Fibroblast of skin of left quadriceps (primary cell): ENCODE measurements at places on chromosomes 16 and 17.

DNA sequence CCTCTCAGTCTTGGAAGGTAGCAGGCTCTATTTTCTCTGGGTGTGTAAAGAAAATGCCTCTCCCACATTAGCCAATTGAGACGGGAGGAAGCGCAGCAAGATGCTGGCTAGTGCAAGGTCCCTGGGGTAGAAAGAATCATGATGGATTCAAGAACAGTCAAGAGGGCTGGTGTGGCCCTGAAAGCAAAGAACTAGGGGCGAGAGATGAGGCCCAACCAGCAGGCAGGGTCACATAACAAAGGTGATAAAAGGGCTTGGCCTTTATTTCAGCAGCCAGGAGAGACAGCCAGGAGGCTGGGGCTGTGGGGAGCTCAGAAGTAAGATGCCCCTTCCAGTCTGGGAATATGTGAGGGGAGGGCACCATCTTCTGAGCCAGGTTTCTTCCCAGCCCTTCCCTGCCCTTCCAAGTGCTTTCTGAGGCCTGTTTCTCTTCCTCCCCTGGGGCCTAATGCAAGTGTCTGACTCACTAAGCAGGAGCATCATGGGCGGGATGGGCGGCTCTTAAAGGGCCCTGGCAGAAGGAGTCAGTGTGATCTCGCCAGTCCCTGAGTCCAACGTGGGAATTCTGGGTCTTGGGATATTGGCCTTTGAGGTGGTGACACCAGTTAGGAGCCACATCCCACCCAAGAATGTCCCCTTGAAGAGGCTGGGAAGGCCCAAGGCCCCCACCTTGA, 3.9 kb upstream of the NLRC5 start:
- DNase-seq = peak; percentile 76

GRCh38 chr17:15291674-15292361, 26.7 kb upstream of the PMP22 start:
- no peak for DNase-seq

- no peak for DNase-seq
Observed at GRCh38 chr17:47413872-47414271, 90.1 kb downstream of the EFCAB13 start.

DNA sequence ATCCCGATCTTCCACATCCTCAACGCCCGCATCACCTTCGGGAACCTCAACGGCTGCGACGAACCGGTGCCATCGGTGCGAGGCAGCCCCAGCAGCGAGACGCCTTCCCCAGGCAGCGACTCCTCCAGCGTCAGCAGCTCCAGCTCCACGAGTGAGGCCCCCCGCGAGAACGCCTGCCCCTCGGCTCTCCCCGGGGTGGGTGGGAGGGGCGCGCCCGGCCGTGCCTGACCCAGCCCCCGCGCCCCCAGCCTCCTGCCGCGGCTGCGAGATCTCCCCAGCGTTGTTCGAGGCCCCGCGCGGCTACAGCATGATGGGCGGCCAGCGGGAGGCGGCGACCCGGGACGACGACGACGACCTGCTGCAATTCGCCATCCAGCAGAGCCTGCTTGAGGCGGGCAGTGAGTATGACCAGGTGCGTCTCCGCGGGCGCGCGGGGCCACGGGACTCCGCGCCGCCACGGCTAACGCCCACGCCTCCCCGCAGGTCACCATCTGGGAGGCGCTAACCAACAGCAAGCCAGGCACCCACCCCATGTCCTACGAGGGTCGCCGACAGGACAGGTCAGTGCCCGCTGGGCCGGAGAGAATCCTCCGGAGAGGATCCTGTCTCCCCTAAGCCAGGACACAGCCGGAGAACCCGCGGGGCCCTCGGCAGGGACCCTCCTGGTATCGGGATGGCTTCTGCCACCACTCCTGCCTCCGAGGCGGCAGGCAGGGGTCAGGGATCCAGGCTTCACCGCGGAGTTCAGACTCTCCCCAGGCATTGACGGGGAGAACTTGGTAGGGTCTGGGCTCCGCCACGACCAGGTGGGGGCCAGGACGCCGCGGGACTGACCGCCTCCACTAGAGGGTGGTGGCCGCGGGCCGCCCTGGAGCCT, 10.1 kb downstream of the CORO6 start:
- DNase-seq = no peak

DNA sequence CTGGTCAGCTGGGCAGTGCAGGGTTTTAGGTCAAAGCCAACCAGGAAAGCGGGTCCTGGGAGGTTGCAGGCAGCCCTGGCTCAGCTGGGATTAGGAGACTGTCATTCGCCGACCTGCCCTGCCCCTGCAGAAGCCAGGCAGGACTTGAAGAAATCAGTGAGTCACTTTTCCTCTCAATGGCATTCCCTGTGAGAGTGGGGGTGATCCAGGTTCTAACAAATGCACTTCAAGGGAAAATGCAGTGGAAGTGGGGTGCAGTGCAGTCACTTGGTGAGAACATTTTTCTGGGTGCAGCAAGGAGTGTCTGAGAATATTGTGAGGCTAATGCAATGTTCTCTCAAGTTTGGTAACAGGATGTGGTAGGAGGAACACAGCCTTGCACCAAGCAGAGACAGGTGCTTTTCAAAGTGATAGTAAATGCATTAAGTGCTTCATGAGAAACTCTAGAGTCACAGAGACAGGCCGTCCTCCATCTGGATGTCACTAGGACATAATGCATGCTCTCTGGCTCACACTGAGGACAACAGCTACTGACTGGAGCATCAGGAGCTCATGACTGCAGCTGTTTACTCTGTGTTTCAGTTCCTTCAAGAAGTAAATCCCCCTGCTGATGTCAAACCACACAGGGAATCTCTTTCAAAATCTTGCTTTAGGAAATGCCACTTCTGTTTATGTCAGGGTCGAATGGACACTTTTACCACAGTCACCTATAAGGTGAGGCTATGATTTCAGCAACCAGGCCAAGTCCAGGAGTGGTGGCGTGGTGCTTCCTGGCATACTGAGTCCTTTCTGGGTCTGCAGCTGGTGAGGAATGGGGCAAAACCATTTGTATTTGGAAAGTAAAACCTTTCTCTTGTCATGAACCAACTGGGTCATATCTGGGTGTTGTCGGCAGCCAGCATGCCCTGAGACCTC, 16.7 kb downstream of the CDK5R1 start:
- no peak for DNase-seq

GRCh38 chr17:80709090-80709695, 164.6 kb downstream of the RPTOR start:
- DNase-seq = no peak

DNA sequence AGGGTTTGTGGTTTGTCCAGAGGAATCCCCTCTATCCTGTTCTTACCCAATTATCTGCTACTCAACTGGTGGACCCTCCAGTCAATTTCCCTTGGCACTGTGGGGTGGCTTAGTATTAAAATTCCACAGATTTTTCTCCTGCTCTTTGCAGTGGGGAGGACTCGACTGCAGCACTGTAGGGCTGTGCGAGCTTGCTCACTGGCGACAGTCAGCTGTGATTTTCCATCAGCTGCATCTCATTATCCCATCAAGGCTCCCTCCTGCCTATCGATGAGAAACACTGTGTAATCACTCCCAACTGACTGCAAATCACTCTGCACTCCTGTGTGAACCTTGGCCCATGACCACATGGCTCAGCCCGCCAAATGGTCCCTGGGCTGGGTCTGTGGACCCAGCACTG, 90.5 kb upstream of the MAF start:
- peak; percentile 13 for DNase-seq

DNA sequence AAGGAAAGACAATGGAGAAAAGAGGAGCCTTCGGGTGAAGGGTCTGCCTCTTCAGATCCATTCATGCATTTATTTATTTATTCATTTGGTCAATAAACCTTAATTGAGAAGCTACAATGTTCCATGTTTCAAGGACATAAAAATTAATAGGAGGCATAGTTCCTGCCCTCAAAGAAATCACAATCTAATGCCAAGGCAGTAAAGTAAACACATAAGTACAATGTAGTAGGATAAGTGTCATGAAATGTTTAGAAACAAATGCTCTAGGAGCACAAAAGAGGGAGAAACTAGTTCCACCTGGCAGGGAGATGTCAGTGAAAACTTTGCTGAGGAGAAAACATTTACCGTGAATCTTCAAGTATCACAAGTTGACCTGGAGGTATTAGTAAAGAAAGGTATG, 103.5 kb upstream of the NOG start:
- DNase-seq = no peak

GRCh38 chr17:75891022-75891604, 5.6 kb downstream of the TRIM65 start:
- DNase-seq = no peak

GRCh38 chr16:30121741-30122571, 1.1 kb downstream of the MAPK3 start:
- DNase-seq = no peak

- no peak for DNase-seq
Observed at GRCh38 chr17:74427763-74428153, 4.1 kb upstream of the GPRC5C start.

- DNase-seq = no peak
Observed at GRCh38 chr17:72863526-72864211, 228.8 kb downstream of the SLC39A11 start.

DNA sequence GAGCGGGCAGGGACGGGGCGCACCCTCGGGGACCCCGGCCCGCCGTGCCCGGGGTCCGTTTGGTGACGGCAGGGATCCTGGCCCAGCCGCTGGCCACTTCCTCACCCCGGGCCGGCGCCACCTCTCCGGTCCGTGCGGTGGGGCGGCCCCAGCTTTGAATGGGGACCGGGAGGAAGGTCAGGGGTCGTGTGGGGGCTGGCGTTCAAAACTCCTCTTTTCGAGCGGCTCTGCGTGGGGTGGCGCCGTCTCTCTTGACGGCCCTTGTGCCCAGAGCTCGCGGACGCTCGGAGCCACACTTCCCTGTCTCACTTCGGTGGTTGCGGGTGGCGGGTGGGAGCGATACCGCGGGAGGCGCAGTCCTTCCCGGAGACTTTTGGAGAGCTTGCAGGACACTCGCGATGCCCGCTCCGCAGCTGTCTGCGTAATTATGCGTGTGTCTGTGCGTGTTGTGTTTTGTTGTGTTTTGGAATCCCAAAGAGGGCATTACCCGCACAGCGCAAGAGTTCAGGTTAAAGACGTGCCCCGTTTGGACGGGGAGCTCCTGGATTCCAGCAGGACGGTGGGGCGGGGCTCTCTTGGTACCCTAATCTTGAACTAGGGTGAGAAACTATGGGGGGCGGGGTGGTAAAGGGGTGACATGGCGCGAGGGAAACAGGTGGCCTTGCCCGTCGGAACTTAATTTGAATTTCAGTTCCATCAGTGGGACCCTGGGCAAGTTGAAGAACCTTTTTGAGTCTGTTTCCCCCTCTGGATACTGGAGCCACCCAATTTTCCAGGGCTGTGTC, 637 bp downstream of the PLCG2 start:
- DNase-seq = no peak

DNA sequence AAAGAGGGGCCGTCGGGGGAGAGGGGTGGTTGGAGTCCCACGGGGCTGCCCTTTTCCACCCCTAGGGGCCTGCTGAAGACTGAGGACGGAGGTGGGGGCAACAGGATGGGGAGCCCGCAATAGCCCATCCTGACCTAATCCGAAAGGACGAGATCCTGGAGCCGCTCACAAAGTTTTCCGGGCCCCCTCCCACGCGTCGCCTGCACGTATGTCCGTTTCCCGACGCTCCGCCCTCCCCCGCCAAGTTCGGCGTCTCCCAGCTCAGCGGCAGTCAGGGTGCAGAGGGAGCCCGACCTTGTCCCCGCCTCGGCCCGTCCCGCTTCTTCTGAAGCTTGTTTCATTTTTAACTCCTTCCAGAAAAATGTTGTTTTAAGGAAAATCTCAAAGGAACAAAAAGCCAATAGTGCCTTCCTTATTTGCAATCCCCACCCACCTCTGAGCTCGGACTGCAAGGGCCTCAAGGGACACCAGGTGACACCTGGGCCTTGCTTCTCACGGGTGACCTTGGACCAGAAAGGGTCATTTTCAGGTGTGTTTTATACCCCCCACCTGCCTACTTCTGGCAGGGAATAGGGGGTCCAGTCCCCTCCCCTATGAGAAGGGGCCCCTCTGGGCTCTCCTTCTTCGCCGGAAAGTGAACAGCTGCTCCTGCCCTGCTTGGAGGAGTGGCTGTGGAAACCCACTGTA, 3.4 kb upstream of the ZNF423 start:
- no peak for DNase-seq

DNA sequence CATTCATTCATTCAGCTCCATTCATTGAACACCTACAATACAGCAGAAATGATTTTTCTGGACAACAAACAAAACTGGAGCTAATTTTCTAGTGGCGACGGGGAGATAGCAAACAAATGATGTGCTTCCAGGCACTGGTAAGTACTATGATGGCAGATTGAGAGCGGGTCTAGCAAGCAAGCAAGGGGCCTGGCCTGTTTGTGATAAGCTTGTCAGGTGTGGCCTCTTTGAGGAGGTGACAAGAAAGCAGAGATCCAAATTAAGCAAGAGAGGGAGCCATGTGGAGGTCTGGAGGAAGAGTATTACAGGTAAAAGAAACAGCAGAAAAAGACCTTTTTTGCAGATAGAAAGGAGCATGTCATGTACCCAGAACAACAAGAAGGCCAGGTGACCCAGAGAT, 216.1 kb upstream of the CPHXL start:
- no peak for DNase-seq

GRCh38 chr16:78274771-78275170, 175.3 kb downstream of the WWOX start:
- DNase-seq = no peak

GRCh38 chr17:60351012-60351695, 40.8 kb downstream of the USP32 start:
- DNase-seq = no peak

DNA sequence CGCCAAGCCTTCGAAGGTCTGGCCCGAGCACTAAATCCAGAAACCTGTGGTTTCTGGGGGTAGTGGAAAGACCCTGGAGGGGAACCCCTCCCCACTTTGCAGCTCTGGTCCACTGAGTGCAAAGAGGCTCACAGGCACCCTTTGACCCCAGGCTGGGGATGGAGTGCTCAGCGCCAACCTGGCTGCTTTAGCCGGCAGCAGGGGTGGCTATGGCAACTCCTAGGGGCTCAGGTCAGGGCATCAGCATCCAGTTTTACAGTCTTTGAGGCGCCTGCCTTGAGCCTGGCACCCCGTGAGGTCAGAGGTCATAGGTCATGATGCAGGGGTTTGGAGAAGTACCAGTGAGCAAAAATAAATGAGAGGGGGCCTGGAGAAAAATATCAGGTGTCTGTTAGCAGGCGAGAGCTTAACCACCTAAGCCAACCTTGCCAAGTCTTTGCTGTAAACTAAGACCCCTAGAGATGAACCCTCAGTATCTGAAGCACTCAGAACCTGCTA, 17.9 kb downstream of the CA7 start:
- no peak for DNase-seq
